Inflammatory macrophage treated with lipopolysaccharide for 4 hours (primary cell): ENCODE measurements at places on chromosomes 4 and X.

DNA sequence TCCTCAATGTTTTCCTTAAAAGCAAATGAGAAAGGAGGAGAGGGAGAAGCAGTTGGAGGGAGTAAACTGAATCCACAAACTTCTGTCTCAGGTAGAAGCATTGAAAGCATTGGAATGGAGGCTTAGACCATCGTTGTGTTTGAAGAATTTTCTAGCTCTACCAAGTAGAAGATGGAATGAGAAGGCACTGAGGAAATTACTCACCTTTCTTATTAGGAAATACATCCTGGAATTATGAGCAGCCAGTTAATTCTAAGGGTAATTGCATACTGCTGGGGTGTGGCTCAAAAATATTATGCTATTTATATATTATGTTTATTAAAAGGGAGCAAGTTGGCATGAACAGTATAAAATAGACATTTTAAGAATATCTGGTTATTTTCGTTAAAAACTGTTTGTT, 12.9 kb downstream of the PGM2 start:
- DNase-seq: no peak

GRCh38 chr4:105613306-105613705, 60.9 kb downstream of the ARHGEF38 start:
- DNase-seq: no peak

- no peak for DNase-seq
These were observed 38.9 kb downstream of the AFF1 start for GRCh38 chr4:86973668-86974067.

- DNase-seq: no peak
These were observed 19.7 kb downstream of the KIT start for GRCh38 chr4:54677416-54677815.

DNA sequence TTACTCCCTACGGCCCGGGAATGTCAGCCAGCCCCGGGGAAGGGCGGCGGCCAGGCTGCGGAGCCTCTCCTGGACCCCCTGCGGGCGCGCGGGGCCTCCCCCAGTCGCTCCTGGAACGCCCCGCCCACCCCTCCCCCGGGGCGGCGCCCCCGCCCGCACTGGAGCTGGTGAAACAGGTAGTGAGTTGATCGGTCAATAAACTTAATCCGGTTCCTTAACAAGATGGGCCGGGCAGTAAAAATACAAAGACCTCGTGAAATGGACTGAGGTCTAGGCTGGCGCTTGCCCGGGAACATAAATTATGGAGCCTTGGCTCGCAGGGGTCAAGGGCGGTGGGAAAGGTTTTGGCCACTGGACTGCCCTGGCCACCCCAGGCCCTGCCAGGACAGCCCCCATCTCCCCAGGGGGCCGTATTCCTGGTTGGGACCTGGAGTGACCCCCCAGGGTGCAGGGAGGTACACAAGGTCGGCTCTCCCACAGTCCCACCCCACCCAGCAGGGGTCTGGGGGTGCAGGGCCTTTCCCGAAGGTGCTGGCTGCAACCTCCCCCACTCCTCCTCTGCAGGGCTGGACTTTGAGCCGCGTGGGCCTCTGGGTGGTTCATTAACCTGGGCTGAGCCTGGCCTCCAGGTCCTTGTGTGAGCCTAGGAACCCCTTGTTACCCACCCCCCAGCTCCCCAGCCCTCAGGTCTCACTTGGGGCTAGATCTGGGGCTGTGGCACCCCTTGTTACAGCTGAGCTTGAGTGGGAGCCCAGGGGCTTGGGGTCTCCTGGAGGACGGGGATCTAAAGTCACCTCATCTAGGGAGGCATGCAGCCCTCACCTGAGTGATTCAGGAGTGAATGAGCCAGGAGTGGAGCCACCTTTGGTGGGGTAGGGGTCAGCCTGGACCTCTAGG, 2.5 kb downstream of the FGFR3 start:
- no peak for DNase-seq

GRCh38 chr4:1879485-1879884, 8.3 kb downstream of the NSD2 start:
- DNase-seq: peak; percentile 17

- DNase-seq: no peak
These were observed 155.6 kb downstream of the LRBA start for GRCh38 chr4:150859453-150859852.
